ENCODE measurements at places on chromosomes 5 and 9.
A peak's percentile ranks its signal among the peaks of the same experiment; 100 is the strongest.

- no peak for DNase-seq
Observed at GRCh38 chr5:150211156-150212030, 21.5 kb downstream of the SLC6A7 start.

DNA sequence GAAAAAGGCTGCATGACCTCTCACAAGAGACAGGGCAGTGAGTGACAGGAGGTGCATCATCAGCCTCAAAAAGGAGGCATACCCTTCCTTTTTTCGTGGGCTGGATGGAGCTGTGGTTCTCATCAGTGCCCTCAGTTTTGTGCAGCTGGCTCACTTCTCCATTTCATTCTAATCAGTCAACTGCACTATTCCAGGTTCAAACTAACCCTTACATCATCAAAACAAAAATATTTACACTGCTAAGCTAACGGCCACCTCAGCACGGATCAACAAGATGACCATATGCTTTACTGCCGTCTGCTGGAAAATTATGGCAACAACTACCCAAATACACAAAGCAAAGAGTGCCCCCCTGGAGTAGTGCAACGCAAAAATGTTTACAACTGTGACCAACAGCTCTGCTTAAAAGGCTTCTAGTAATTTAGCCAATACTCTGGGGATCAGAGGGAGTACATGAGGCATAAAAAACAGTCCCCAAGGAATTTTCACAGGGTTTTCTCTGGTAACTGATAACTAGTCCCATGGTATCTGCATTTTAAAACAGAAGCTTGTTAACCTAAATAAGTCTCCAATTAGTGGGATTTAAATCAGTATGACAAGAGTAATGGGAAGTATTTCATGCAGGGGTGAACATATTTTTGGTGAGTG is 10.8 kb downstream of the KCNV2 start:
- peak; percentile 14 for DNase-seq

DNA sequence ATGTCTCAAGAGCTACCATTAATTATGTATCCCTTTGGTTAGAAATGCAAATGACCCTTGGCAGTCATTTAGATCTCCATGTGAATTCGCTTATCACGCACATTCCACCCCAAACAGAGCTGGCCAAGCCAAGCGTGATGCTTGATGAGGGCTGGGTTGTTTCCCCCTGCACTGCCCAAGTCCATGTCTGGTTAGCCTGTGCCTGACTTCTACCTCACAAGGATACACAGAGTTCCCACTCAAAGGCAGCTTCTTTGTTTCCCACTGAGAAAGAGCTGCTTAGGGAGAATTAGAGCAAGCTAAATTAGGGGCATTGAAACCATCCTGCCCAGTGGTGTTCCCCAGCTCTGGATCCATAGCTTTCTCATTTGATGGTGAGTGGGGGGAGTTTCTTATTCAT is 87.2 kb downstream of the FSTL4 start:
- DNase-seq, result no peak

GRCh38 chr9:14924230-14925219 is 14.3 kb upstream of the FREM1 start:
- DNase-seq, result no peak

DNA sequence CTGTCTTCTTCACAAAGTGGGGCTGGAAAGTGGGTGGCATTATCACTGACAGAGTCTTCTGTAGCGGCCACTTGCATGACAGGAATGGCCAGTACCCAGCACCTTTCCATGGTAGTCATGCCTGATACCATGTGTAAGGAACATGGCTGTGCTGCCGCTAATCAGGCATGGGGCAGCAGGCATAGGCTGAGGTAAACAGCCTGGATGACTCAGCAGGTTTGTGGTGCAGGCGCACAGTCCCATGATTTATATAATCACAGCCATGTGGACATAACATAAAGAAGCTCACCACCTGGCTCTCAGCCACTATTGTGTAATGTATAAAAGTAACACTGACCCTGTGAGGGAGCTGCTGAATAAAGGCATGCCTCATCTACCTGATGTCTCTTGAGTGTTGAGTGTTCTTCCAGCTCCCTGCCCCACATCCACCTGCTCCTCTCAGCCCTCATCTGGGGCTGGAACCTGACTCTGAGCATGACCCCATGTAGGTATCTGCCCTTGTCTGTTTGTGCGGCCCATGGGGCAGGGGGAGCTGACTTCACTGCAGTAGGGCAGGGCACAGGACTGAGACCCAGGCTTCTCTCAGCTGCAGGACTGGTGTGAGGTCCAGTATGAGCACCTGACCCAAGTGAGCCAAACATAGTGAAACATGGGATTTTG is 13.2 kb upstream of the ICE1 start:
- DNase-seq, result no peak

GRCh38 chr9:87840134-87840533 is 42.5 kb upstream of the SPATA31E1 start:
- DNase-seq, result no peak

GRCh38 chr5:16901021-16901644 is 35.0 kb downstream of the MYO10 start:
- no peak for DNase-seq

DNA sequence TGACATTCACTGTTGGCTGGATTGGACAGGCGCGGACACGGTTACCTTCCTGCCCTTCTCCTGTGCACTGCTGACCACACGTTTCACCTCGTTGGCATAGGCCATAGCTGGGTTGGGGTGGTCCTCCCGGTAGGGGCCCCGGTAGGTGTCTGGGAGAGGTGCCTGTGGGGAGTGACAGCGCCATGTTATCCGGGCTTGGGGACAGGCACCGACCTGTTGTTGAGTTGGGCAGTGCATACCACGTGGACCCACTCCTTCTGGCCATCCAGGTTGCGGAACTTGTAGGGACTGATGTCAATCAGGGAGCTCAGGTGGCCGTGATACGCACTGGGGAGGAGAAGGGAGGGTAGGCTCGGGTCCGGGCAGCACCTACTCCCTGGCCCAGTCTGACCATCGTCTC is 8.2 kb downstream of the PHYKPL start:
- no peak for DNase-seq

GRCh38 chr9:18705796-18706392 is 231.9 kb downstream of the ADAMTSL1 start:
- no peak for DNase-seq

- DNase-seq, result no peak
Observed at GRCh38 chr9:136773386-136774044, 9.2 kb upstream of the LCN15 start.

GRCh38 chr5:181189363-181189961 is 15.5 kb downstream of the TRIM7 start:
- DNase-seq, result no peak

DNA sequence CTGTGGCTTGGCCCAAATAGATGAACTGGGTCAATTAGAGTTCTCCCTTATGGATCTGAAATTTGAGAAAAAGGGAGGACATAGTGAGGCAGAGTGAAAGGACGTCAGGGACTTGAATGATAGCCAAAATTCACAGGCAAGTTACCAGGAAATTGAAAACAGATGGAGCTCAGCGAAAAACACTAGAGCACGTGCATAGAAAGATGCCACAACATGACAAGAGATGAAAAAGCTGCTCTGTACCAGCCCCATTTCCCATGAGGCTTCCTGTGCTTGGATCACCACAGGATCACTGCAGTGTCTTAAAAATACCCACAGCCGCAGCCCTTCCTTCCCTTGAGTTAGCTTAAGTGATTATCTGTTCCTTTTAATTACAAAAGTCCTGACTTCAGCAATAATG is 39.0 kb upstream of the HOMER1 start:
- DNase-seq, result no peak
